ENCODE measurements at places on chromosomes 7 and 10.

DNA sequence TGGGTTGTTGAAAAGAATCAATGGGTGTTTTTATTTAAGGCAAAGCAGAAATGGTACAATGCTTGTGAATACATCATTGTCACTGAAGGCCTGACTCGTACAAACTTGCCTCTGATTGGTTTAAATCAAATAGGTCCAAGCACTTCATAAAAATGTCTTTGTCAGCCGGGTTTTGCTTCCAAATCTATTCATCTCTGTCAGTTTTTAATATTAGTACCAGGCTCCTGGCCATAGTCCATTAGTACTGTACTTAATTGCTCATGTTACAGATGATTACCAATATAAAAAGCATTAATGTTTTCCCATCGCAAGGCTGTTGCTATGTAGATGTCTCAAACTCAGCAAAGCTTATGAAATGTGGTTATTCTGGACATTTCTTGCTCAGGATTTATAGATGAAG, 171.9 kb downstream of the ARID5B start:
- DNase-seq, result no peak

DNA sequence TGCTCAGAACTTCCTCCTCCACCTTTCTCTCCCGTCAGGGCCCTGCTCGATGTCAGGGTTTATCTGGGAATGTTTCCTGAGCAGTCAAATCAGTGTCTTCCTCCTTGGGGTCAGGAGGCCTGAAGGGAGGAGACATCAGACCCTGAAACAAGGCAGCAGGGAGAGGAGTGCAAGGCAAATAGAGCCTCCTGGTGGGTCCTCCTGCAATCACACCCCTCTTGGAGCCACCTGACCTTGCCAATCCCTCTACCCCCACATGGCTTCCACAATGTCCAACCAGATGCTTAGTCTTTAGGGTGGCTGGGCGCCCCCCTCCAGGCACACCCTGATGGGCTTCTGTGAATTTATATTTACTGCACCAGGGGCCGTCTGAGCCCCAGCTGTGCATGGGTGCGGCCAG, 12.2 kb downstream of the GPR26 start:
- DNase-seq, result no peak

DNA sequence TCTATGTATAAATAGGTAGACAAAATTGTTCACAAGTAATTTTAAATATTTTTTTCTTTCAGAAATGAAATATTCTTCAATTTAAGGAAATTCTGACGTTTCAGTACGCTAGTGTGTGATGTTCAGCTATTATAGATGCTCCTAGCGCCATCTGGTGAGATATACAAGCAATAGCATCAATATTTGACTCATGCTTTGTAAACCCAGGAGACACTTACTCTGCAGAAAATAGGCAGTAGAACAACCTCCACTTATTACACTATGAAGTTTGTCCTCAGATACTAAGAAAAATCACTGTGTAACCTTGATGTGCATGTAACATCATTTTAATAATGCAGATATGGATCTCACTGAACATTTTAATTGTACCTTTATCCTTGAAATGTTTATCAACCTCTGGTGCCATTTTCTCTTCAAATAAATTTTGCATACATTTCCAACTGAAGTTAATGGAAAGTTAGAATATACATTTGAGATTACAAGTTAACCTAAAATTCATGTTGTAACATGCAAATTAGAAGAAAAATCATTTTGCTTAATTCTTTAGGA, 151.5 kb upstream of the FAM3C start:
- no peak for DNase-seq

DNA sequence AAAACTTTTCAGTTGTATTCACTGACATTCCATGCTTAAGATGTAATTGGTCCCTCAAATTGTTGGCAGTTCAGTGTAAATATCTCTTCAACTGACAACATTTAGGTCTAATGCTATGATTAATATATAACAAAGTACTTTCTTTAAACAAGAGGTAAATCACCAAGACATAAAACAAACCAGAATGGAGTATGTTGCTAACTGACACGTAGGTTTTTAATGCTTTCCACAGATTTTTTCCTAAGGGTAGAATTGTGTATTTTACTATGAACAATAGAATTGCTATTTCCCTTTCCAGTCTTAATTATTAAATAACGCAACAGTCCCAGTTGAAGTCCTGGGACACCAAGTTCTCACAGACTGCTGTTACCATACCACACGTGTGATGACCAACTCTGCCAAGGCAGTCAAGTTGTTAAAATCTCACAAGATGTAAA, 4.1 kb downstream of the JCAD start:
- DNase-seq, result no peak

GRCh38 chr10:71756311-71757191, 16.8 kb downstream of the VSIR start:
- DNase-seq, result no peak

GRCh38 chr10:53667063-53667462, 894.5 kb upstream of the MBL2 start:
- no peak for DNase-seq

- peak; percentile 51 for DNase-seq
Measured at GRCh38 chr7:1920266-1920681, 250.2 kb downstream of the ELFN1 start.

DNA sequence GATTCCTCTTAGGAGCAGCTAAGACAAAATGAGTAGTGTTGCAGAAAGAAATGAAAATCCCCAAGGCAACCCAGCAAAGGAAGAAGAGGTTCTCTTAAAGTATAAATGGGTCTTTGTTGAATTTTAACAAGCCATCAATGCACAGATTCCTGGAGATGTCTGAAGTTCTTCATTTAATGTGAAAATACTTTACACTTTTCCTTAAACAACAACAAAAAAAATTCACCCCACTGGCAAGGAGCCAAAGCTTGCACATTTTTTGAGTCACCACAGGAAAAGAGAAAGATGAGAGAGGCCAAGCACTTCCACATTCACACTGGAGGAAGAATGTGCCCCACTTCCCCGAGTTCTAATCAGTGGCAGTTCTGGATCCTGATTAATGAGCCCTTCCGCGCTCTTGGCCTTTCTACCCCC, 286.4 kb upstream of the MEOX2 start:
- no peak for DNase-seq

GRCh38 chr7:33666531-33666930, 238.8 kb upstream of the BMPER start:
- no peak for DNase-seq

DNA sequence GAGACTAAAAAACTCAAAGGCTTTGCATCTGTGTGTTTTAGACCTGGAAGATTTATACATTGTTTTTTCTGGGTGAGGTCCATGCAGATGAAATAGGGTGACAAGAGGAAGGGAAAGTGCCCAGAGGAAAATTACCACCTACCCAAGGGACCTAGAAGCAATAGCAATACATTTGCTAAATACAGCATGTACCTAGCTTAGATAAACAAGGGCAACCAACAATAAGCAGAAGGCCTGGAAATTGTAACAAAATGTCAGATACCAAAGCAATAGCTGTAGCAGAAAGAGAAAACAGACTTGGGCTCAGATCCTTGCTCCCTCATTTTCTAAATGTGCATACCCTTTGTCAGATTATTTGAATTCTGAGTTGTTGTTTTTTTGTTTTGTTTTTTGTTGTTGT, 318.4 kb upstream of the KMT2E start:
- no peak for DNase-seq

GRCh38 chr10:96570983-96571964, 15.5 kb downstream of the TM9SF3 start:
- no peak for DNase-seq

DNA sequence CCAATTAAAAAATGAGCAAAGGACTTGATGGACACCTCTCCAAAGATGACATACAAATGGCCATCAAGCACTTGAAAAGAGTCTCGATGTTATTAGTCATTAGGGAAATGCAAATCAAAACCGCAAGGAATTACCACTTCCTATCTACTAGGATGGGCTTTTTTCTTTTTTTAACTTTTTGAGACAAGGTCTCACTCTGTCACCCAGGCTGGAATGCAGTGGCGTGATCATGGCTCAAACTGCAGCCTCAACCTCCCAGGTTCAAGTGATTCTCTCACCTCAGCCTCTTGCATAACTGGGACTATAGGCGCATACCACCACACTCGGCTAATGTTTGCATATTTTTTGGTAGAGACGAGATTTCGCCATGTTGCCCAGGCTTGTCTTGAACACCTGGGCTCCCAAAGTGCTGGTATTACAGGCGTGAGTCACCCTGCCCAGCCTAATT, 13.6 kb downstream of the NKX1-2 start:
- no peak for DNase-seq

DNA sequence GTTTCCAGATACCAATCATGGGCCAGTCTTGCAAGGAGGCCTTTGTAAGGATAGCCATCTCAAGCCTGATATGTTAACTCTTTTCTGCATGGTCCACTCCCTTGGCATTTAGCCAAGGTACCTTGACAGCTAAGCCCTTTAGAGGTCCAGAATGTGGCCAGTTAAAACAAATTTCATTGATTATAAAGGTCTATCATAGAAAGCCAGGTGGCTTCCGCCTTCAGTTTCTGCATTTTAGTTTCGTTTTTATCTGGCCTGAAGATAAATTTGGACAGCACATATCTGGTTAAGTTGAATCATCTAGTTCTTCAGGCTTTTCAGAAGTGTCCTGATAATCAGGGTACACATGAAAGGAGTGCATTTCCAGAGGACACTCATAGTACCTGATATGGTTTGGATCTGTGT, 30.7 kb downstream of the ANKIB1 start:
- no peak for DNase-seq

- no peak for DNase-seq
Measured at GRCh38 chr10:126702181-126702580, 31.7 kb upstream of the C10orf90 start.

GRCh38 chr7:135232087-135232486, 1.6 kb upstream of the STRA8 start:
- no peak for DNase-seq

- DNase-seq, result no peak
Measured at GRCh38 chr10:76885816-76886215, 751.8 kb downstream of the KCNMA1 start.

- no peak for DNase-seq
Measured at GRCh38 chr10:28627102-28627501, 50.2 kb upstream of the BAMBI start.

DNA sequence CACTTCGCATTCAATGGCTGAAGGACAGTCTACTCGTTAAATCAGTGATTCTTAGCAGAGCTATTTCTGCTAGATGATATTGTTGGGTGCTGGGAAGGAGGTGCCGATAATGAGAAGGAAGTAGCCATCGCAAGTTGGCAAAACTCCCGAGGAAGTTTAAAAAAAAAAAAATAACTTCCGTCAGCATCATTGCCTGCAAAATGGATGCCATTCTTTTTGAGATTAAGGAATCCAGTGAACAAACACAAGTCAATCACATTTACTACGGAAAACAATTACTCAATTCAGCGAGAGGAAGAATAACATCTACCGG, 74.4 kb upstream of the SFMBT2 start:
- DNase-seq, result no peak

DNA sequence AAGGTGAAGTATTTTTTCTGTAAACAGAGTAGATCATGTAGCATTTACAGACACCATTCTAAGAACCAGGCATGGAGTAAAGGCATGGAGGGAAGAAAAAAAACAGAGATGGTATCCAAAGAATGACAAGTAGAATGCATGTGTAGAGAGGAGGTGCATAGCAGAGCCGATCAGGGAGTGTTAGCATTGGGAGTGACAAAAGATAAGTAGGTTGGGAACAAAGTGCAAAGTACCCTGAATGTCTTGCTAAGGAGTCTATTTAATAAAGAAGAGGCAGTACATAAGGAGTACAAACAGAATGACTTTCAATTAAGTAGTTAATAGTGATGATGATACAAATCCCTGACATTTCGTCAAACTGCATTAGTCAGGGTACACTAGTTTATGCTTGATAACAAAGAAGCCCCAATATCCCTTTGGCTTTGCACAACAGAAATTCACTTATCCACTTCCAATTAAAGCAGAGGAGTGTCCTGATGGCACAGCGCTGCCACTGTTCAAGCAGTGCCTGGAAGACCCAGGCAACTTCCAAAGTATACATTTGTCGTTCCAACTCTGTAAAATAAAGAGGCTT, 371.5 kb downstream of the TNS3 start:
- DNase-seq, result no peak

DNA sequence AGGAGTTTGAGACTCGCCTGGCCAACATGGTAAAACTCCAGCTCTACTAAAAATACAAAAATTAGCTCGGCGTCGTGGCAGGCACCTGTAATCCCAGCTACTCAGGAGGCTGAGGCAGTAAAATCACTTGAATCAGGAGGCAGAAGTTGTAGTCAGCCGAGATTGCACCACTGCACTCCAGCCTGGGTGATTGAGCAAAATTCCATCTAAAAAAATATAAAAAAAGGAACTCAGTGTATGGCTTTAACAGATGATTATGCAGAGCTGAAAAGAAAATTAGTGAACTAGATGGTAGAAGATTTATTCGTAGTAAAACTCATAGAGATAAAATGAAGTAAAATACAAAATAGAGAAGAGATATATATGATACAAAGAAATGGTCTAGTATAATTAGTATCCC, 12.6 kb upstream of the CNOT4 start:
- DNase-seq, result no peak

DNA sequence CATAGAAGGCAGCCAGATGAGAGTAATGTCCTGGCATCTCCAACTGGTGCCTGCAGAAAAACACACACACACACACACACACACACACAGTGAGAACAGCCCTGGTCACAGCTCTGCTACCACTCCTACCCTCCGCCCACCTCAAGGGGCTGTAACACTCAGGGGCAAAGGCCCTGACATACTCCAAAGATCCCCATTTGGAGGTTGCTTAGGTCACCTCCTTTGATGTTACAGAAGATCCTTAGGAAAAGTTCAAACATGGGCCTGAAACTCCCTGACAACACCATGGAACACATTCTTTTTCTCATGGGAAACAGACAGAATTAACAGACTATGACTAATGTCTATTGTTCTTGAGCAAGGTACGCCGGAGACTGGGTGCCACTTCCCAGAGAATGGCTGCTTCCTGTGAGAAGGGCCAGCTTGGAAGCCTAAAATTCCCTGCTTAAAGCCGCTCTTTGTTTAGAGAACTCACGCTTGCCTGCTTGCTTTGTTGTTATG, 27.7 kb downstream of the DENND11 start:
- DNase-seq, result no peak

DNA sequence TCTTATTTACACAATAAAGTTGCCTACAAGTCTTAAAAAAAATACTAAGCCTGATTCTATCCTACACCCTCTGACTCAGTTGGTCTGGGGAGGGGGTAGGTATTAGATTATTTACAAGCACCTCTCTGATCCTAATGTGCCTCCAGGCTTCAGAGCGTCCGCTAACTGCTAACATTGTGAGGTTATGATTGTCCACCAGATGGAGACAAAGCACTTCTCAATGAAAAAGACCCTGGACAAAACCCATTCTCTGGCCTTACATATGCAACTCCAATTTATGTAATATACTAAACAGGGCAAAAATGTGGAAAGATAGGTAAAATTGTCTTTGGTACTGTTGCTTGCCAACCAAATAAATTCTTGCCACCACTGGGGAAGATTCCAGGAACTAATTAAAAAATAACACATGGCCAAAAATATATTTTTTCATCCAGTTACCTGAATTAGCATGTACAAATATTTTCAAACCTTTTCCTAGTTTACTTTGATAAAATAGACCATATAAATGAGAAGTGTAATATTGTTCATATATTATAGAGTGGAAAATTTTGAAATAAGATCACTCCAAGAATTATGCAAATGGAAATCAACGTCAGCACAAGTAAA, 92.4 kb downstream of the KIF20B start:
- DNase-seq, result no peak

Measured in activated naive CD4-positive, alpha-beta T cell treated with anti-CD3 and anti-CD28 coated beads, Interleukin-2, amount 50 U/mL, for 16 hours (primary cell).